Esophagus muscularis mucosa (tissue), 4 donors: ENCODE measurements at places on chromosomes 2 and 18. TPM values are rescaled to one million over a fixed set of nuclear protein-coding genes. Genes with fewer than 3 reads are reported as not detected.
A peak's percentile ranks its signal among the peaks of the same experiment; 100 is the strongest.

MEP1B gene
- total RNA-seq: not detected

LAMA3 gene
- total RNA-seq: 11.9 TPM

DNA sequence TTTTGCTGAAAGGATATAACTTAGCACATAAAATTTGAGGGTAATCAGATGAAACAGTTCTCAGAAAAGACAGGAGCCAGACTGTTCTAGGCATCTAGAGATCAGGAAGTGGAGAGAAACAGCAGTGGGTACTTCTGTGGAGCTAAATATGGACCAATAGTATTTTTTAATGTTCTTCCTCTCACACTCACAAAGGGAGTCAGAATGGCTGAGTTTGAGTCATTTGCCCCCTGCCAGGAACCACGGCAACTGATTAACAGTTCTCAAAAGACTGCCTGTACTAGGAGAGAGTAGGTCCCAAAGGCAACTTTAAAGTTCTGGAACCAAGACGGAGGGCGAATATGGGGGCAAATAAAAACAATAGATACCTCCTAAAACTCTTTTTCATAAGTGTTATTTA, 107.5 kb downstream of the GULP1 start:
- DNase-seq: no peak

CNTNAP5 gene
- 0.17 TPM for total RNA-seq

VAMP5 gene
- total RNA-seq: 44.7 TPM

UNC80 gene
- total RNA-seq: 0.17 TPM

GRCh38 chr2:183166210-183166609, 42.0 kb downstream of the NUP35 start:
- DNase-seq: no peak

ENOSF1 gene
- total RNA-seq: 25.4 TPM

DNA sequence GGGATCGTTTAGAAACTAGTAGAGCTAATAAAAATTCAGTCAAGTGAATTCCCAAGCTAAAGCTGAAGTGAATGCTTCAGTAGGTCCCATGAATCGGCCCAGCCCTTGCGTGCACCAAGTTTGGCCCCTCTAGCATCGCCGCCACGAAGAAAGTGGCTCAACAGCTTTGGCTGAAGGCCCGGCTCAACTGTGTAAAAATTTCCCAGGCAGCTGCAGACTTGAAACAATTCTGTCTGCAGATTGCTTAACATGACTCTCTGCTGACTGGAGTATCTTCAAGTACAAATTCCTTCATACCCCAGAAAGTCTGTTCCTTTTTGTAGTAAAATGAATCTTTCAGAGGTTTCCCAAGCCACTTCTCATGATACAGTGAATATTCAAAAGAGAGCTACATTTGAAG, 32.7 kb downstream of the ALMS1 start:
- DNase-seq: no peak

- DNase-seq: peak; percentile 81
Measured at GRCh38 chr2:236674238-236674637, 104.6 kb downstream of the ACKR3 start.

GRCh38 chr2:166932032-166932431, 43.8 kb downstream of the XIRP2 start:
- no peak for DNase-seq

MDH1B gene
- total RNA-seq: 1.2 TPM

DNA sequence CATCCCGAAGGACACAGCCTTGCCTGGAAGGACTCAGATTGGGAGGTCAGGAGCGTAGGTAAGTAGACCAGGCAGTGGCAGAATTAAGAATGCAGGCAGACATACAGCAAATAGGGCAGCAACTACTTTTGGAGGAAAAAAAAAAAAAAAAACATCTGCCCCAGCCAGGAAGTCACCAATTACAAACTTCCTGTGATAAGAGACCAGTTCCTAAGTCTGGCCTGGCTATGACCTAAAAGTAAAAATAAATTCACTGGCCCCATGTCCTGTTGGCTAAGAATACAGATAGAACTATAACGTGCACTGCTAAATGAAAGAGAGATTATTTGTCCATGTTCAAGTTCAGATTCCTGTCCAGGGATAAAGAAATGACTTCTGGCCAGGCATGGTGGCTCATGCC, 45.2 kb upstream of the NOSTRIN start:
- no peak for DNase-seq

DSC3 gene
- not detected for total RNA-seq

DNA sequence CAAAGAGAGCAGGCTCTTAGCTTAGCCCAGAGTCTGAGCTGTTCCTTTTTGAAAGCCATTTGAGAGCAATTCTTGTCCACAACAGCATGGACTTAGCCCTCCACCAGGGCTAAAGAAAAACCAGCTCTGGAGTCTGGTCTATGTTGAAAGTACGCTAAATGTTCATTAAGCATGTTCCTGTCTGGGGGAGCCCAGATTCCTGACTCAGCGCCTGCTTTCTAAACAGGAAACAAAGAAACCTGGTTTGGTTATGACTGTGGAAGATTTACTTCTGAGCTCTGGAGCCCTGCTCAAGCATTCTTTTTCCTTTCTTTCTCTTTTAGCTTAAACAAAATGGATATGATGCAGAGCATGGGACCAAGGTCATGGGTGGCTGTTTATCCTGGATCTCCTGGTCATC, 279.8 kb downstream of the RBM43 start:
- no peak for DNase-seq

DNA sequence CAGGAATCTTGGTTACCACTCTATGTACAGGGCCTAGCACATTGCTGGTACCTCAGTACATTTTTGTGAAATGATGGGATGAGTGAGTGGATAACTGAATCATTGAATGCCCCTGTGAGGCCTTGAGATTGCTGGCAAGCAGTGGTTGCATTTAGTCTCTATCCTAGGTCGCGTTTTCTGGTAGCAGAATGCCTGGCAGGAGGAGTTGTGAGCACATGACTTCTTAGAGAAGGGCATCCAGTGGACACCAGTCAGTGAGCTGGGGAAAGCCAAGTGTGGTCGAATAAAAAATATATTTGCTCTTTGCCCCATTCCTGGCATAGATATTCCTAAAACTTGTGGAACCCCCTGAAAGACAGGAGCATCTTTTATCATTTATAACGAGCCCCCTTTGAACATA, 61.8 kb upstream of the SMAD2 start:
- no peak for DNase-seq

DNA sequence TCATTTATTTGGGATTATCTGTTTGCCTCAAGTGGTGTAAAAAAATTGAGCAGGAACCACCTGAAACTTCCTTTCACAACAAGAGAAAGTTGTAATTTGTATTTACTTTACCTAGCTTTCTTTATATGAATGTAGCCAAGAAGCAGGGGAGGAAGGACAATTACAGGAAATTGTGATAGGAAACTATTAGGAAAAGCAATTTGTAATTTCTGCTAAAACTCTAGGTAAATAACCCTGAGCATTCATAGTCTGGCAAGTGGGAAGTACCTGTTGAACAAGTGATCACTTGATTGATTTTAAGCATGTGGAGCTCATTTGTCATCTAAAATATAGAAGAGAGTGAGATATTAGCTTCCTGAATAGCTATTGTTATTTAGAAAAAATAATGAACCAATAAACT, 5.0 kb downstream of the TFPI start:
- DNase-seq: no peak

KCNIP3 gene
- total RNA-seq: 15.8 TPM

DNA sequence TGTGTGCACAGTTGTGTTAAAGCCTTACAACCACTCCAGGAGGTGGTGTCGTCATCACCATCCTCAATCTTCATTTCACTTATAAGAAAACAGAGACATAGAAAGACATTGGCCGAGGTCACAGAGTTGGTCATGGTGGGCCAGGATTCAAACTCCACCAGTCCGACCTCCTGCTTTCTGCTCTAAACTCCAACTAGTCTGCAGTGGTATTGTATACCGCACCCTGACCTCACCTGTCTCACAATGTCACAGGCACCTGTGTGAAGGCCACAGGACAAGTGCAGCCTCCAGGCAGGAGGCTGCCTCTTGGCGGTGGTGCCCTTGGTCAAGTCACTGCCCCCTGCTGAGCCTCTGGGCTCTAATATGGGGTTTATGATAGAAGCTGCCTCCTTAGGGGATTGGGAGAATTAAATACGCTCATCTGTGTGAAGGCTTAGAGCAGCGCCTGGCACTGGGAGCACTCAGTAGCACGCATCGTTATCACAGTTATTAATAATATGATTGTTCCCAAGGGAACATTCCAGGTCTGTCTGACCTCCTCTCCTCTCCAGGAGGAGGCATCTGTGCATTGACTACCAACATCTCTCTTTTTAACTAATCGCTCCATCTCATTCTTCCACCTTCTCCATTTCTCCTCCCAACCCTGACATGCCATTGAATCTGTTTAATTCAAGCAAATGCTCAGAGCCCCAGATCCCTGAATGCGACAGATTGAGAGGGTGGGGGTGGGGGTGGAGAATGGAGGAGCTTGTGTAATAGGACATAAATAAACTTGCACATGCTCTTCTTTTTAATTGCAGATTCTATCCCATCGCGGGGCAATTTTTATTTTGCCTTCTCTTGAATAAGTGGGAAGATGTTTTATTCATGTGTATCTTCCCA, 112.7 kb downstream of the MCFD2 start:
- DNase-seq: peak; percentile 72
